Substantia nigra (tissue), 51 donors: ENCODE measurements at places on chromosomes 5 and 9.

DNA sequence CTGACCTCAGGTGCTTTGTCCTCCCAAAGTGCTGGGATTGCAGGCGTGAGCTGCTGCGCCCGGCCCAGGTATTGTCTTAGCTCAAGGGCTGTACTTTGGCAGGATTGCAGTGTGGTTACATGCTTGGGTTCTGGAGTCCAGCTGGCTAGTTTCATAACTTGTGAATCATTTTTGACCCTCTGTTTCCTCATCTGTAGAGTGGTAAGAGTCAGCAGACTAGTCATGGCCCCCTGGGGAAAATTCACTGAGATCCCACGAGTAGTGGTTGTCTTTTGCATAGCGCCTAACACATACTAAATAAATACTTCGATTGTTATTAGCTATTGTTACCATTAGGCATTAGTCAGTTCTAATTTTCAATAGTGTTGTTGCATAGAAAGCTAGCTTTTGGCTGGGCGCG, 14.3 kb downstream of the PTPA start:
- DNase-seq = no peak

GRCh38 chr9:86723346-86723745, 224.0 kb downstream of the GAS1 start:
- no peak for DNase-seq

GRCh38 chr5:155147222-155147621, 133.7 kb downstream of the KIF4B start:
- DNase-seq = no peak

DNA sequence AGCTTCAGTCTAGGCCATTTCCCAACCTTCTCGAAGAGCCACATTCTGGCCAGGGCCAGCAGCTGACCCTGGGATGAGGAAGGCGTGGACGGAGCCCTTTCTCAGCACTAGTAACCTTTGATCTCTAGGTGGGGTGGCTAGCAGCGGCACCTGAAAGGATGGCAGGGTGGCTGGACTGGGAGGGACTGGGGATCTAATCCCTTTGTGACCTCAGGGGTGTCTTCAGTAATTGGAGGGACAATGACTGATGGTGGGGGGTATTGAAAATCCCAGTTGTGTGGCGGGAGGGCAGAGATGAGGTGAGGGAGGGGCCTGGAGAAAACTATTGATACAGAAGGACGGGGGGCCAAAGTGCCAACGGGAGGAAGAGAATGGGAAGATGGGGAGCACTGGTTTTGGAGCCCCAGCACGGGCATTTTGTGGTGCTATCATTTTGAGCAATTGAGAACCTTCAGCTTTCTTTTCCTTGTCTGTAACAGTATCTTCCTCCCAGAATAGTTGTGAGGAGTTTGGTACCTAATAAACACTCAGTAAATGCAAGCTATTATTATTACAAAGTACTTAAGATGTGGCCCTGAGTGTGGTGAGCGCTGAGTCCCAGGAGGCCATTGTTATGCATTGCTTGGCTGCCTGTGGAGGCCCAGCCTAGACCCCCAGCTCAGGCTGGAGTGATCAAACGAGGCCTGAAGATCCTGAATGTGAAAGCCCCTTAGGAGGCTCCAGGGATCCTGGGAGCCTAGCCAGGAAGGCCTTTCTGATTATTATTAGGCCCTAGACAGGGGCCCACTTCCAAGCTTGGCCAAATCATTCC, 37.3 kb upstream of the UBE2D2 start:
- no peak for DNase-seq

DNA sequence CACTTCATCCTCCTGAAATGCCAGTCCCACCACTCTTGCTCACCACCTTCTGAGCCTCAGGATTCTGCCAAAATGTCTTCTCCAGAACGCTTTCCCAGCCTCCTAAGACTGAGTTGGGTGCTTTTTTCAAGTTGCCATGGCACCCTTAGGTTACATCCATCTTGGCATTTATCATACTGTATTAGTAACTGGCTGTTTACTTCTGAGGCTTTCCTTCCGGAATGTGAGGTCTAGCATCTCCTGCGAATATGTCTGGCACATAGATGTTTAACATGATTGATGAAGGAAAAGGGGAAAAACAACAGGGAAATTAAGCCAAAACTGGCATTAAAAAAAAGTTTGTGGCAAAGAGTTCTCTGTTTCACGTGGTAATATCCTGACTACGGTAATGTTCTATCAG, 24.9 kb downstream of the RNF130 start:
- no peak for DNase-seq

DNA sequence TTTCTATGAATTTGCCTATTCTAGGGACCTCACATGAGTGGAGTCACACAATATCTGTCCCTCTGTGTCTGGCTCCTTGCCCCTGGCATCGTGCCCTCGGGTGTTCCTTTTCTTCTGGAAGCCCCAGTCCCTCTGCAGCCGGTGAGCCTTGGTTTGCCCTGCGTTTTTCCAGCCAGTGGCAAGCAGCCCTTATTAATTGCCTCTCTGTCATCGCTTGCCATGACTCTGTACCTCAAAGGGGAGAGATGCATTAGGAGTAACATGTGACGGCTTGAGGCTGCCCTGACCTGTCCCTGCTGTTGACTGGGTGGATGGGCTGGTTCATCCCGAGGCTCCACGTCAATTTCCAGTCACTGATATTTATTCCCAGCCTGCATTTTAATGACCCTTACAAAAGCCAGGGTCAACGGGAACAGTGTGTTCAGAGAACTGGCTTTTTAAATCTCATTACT, 87.3 kb downstream of the CFAP90 start:
- DNase-seq = peak; percentile 68

DNA sequence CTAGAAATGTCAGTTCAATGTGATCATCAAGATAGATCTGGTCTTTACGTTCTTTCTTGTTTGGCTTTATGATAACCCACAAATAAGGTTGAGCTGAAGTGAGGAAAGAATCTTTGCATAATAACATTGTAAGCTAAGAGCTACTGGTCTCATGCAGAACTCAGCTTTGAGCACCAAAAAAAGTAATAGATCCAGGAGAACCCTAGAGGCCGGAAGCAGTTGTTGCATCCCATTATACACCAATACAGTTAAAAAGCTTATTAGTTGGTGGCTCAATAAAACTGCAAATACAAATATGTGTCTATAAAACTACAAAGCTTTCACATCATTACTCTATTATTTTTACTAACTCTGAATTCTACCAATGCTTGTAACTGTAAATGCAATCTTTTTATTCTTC, 85.5 kb upstream of the NUDT12 start:
- no peak for DNase-seq

DNA sequence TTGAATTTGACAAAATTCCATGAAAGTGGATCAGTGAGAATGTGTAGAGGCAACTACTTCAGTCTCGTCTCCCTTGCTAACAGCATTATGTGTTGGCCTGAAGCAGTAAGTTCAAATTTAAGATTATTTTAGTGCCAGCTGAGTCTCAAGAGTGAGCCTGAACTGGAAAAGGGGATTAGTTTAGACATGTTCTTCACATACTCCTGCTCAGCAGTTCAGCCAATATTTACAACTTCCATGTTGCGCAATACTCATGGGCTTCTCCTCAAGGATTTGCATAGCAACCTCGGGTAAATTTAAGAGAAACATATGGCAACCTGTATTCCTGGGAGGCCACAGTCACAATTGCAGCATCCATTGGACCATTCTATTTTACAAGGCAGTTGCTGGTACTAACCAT, 553.8 kb downstream of the PTPRD start:
- DNase-seq = no peak

- DNase-seq = no peak
These were observed 118.6 kb downstream of the UNC13B start for GRCh38 chr9:35280399-35280798.

GRCh38 chr9:38390851-38391250, 1.7 kb upstream of the ALDH1B1 start:
- no peak for DNase-seq

GRCh38 chr9:3962971-3963642, 336.8 kb downstream of the GLIS3 start:
- no peak for DNase-seq

DNA sequence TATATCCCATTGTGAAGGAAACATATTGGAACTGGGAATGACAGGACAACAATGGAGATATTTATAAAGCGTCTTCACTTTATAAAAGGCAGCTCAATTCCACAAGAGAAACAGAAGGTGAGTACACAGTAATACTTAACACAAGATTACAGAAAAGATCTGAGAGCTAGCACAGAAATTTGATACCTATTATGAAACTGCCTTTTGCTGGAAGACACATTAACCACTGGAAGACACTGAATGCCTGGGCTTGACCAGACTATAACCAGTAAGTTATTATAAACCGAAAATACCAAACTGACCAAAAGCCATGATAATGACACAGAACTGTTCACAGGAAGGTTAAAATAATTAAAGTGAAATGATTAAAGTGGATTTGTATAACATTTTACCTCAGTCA, 195.4 kb downstream of the NR2F1-AS1 start:
- no peak for DNase-seq

DNA sequence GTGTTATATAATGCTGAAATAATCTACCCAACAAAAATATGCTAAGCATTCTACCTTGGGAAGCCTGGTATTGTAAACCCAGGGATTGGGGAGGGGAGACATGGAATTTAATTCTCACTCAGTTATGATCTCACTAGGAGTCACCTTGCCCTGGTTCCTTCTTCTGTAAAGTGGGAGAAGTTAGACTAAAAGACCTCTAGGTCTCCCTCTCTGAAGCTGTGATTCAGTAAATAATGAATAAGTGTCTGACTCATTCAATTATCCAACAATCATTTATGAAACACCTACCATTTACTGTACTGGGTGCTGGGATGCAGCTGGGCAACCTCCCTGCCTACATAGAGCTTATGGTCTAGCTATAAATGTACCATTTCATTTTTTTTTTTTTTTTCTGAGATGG, 20.2 kb upstream of the SPARC start:
- DNase-seq = no peak

- DNase-seq = no peak
These were observed 246.1 kb upstream of the TUT7 start for GRCh38 chr9:86600291-86600690.

- no peak for DNase-seq
These were observed 70.3 kb downstream of the ENC1 start for GRCh38 chr5:74570250-74570649.

GRCh38 chr9:137445275-137445807, 4.2 kb upstream of the ENTPD8 start:
- peak; percentile 60 for DNase-seq

DNA sequence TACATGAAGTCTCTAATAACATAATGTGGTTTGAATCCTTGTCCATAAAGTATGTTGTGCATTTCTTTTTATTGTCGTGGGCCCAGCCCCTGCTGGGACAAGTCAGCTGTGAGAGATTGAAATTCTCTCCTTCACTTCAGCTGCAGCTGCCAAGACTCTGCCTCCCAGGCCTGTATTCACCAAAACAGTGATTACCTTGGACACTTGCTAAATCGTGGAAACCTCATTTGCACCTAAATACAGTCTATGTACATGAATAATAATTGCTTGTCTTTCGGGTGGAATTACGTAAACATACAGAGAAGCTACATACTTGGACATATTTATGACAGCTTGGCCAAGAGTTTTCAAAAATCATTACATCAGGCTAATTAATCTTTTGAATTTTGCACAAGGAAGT, 898.5 kb upstream of the SEMA6A start:
- DNase-seq = no peak

DNA sequence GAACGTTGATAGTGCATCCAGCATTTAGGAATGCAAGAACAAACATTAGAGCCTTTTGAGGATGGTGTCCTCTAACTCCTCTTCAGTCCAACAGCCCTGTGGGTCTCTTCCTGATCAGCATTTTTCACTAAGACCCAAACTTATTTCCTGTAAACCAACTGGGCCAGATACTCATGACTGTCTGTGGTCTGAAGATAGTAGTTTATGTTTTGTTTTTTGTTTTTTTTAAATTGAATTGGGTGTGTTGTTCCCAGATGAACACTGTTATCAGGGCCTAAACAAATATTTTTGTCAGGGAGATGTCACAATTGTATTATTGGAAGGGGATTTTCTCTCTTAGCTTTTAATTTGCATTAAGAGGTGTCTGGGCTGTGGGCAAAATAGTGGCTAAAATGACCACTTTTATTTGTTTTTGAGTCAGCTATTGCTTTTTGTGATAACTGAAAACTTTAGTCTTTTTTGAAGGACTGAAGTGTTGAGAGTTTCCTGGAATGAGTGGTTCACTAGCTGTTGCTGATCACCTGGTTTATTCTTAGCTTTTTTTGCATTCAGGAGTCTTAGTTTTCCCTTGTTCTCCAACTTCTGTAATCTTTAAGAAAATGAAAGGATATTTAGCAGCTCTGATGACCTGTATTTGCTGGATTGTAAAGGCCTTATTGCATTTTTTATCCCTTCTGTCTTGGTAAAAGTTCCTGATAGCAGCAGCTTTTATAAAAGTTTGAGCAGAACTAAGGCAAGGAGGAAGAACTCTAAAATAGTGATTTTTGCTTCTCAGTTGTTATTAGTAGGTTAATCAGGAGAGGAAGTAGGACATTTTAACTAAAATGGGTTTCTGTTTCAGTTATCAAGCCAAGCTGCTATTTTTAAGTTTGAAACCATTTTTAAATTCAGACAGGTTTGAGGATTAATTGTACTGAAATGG, 5.5 kb downstream of the MAN2A1 start:
- DNase-seq = no peak

GRCh38 chr5:77076961-77077828, 9.9 kb downstream of the ZBED3 start:
- peak; percentile 49 for DNase-seq

DNA sequence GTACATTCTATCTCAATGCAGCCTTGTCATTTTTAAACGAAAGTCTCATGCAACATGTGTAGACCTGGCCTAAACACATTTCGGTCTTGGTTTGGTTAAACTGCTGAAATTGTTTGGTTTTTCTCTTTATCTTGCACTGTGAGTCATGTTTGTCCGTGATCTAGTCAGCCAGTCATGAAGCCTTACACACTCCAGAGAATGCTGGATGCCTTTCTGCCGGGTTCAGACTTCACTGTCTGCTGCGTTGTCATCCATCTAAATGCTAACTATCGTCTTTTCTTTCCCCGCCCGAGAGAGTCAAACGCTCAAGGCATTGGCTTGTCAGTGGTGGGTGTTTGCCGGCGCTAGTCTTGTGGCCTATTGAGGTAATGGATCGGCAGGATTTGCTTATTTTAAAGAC, 1194.6 kb upstream of the WWC1 start:
- DNase-seq = no peak

DNA sequence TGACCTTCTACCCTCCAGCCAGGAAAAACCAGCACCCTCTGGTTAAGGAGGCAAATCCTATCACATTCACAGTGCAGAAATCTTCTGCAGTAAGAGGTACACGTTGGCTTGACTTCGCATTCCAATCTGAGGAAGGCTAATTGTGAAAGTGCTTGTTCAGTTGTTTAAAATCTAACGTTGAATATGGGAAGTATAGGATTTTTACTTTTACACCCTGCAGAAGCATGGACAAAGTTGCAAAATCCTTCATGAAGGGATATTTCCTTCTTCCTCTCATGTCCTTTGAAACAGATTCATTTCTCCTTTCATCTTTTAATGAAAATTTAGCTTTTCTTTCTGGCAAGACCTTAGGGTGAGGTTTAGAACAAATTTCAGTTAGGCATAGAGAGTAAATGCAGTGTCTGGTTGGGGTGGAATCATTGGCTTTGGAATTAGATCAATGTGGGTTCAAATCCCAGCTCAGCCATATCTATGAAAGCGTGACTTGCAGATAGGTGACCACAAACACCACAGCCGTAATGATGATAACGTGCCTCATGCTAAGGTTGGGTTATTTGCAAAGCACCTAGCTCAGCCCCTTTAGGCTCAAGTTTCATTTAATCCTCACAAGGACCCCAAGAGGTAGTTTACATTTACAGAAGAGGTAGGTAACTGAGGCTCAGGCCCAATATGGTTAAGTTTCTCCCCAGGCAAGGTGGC, 42.2 kb upstream of the C5orf58 start:
- no peak for DNase-seq
